ENCODE measurements at places on chromosomes 6 and 20.

GRCh38 chr20:49929142-49929494 is 7.1 kb upstream of the RNF114 start:
- no peak for DNase-seq

GRCh38 chr6:74259981-74260380 is 564.0 kb downstream of the CD109 start:
- no peak for DNase-seq

GRCh38 chr20:50885068-50885467 is 46.2 kb downstream of the ADNP start:
- DNase-seq = no peak

DNA sequence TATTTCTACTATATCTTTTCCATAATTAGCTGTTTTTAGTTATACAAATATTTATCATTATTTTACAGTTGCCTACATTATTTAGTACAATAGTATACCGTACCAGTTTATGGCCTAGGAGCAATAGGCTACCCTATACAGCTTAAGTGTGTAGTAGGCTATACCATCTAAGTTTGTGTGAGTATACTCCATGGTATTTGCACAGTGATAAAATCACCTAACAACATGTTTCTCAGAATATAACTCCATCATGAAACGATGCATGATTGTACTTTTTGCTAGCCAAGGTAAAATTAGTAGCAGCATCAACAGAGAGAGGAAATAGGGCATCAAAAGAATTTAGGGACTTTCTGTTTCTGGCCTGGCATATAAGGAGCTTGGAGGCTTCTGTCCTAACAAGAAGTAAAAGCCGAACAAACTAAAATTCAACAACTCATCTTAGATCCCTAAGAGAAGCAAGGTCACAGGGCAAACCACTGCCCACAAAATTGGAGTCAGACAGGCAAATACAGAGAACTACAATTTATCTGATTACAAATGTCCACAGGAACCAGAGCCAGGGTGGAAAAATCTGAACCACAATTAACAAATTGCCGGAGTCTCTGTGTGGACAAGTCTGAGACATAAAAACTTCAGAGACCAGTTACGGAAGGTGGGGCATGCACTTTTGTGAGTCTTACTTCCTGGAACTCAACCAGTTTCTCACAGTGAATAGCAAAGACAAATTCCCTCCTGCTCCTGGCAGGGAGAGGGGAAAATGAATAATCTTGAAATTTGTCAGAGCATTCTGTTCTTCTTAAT is 671.4 kb downstream of the RFPL4B start:
- no peak for DNase-seq

GRCh38 chr6:130843575-130844320 is 16.5 kb downstream of the SMLR1 start:
- DNase-seq = no peak

- DNase-seq = no peak
These were observed 55.5 kb downstream of the TRAF3IP2 start for GRCh38 chr6:111550195-111550594.

- no peak for DNase-seq
These were observed 81.8 kb upstream of the EYA4 start for GRCh38 chr6:133159255-133159795.

- no peak for DNase-seq
These were observed 64.4 kb downstream of the ADNP start for GRCh38 chr20:50866831-50867230.

GRCh38 chr6:166204852-166205650 is 37.4 kb upstream of the TBXT start:
- DNase-seq = peak; percentile 25

DNA sequence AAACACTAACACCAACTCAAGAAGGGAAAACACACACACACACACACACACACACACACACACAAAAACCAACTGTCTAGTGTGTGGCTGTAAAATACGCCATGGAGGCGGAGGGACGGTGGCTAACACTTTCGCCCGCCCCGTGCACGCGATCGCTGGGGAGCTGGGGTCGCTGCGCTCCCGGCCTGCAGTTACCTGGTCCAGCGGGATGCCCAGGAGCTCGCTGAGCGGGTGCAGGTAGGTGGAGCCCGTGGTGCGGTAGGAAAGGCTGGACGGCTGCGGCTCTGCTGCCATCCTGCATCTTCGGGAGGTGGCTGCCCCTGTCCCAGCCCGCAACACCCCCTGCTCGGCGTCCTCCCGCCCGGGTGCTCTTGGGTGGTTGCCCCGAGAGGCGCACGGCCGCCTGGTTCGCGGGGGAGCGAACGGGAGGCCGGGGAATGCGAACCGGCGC is 303 bp downstream of the MBOAT1 start:
- DNase-seq = peak; percentile 84

DNA sequence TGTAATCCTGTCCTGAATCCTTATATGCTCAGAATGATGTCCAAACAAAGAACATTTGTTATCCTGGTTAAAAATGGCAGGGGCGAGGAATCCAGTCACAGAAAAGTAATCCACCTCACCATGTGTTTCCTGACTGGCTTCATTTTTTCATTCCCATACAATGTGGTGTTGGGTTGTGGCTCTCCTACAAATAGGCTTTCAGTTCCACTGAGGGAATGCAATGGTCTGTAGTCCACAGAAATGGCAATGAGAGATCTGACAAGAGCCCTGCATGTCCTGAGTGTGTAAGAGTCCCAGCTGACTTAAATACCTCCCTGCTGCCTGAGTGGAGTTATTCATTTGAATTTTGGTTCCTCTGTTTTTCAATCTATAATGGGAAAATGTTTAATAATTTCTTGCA is 47.4 kb upstream of the FBXL4 start:
- no peak for DNase-seq

- DNase-seq = no peak
These were observed 138.5 kb upstream of the UST start for GRCh38 chr6:148608199-148608951.

Measured in NCI-H510A treated with DMSO at 0.1 percent for 48 hours (cell line).